Urinary bladder (tissue), 4 donors: ENCODE measurements at places on chromosomes 1 and 21.

- DNase-seq, result no peak
These were observed 22.2 kb downstream of the SGIP1 start for GRCh38 chr1:66556161-66556611.

- DNase-seq, result no peak
These were observed 21.6 kb upstream of the TEKT2 start for GRCh38 chr1:36062315-36062714.

- DNase-seq, result no peak
These were observed 132.2 kb downstream of the ADSS2 start for GRCh38 chr1:244319283-244320132.

- DNase-seq, result peak; percentile 29
These were observed 19.9 kb upstream of the EVI5 start for GRCh38 chr1:92804721-92805201.

DNA sequence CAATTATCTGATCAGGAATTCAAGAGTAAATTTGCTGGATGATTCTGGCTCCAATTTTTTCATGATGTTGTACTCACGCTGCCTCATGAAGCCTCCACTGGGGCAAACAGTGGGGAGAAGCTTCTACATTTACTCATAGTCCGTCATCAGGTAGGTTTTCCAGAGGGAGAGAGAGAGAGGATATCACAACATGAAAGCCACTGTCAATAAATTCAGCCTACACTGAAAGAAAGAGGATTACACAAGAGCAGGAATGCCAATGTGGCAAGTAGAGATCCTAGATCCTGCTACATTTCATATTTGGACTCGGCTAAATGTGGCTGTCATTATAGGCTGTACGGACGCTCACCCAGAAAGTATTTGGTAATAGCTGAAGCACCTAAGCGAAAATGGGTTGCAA lies 819.9 kb downstream of the BRINP3 start:
- no peak for DNase-seq

DNA sequence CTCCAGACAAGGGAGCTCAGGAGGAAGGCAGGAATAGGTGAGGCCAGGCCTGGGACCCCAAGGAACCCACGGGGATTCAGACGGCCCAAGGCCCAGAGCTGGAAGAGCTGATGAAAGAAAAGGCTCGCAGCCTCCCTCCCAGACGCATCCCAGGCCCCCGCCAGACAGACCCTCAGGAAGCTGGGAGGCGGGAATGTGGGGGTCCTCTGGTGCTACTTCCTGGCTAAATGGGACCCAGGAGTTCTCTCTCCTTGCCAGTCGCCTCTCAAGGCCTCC lies 430 bp downstream of the FBXO2 start:
- DNase-seq, result no peak

- DNase-seq, result no peak
These were observed 45.8 kb upstream of the DMRTB1 start for GRCh38 chr1:53413175-53414001.

DNA sequence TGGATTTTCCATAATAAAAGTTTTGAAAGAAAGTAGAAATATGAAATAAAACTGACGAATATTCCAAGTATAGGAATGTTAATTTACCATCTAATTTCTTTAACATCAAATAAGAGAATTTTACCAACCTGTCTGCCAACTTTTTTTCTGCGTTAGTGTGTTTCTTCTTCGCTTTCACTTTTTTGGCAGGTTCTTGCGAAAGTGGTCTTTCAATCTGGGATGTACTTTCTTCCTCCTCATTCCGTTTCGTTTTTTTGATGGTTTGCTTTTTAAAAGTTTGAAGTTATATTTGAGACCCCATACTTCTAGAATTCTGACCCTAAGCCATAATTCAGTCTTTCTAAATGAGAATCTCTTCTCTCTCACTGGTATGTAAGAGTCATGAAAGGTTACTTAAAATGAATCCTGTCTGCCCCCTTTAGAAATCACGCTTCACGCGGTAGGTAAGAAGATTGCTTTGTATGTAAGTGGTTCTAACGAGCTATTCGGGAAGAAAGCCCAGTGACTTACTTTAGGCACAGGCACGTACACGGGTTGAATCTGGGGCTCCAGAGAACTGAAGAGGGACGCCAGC lies 580 bp downstream of the RBM34 start:
- DNase-seq, result peak; percentile 25

- DNase-seq, result no peak
These were observed 332.3 kb upstream of the DPYD start for GRCh38 chr1:98253145-98253544.

- DNase-seq, result no peak
These were observed 21.0 kb upstream of the PIK3CD start for GRCh38 chr1:9630331-9631111.

DNA sequence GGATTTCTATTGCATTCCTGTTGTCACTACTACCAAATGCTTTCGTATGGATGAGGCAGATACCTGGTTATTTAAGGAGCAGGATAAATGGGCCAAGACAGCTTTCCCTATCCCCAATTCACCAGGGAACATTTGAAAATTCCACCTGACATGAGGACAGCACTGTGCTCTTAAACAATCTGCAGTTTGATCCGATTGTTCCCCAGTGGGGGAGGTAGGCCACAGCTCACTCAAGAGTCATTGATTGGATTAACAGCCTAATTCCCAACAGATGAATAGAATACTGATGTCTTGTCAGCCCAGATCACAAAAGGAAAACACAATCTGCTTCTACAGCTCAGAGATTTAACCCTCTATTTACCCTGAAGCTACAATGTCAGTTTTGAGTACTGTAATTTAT lies 123.9 kb downstream of the LHX4 start:
- no peak for DNase-seq

GRCh38 chr1:67019600-67020136 lies 34.3 kb downstream of the SLC35D1 start:
- peak; percentile 7 for DNase-seq

DNA sequence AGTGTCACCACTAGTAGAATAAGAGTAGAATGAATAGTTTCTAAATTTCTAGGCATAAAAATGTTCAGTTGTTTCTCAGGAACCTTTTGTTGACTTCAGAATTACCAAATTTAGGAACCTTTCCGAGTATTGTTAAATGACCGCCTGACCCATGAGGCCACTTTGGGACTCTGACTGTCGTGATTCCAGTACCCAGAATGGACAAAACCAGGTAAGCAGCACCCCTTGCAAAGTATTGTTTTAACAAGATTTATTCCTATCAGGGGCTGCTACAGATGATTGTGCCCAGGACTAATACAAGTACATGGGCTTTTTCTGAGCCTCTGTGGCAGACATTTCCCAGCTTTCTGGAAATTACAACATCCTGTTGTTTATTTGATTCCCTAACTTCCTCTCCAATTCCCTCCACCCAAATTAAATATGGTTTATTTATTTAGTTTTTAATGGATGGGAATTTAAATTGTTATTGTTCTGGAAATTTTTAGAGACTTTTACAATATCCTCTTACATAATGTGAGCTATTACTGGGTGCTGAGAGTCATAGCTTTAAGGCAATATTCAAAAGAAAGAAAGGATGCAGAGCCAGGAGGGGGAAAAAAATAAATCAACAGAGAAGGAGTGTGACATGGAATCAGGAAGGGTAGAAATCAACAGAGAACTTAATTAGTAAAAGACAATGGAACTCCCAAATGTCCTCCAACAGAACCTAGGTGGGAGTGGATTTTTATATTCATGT lies 37.4 kb upstream of the NTPCR start:
- no peak for DNase-seq

- no peak for DNase-seq
These were observed 55.0 kb downstream of the S1PR1 start for GRCh38 chr1:101291562-101292380.

- no peak for DNase-seq
These were observed 64.3 kb downstream of the OPTC start for GRCh38 chr1:203558064-203558760.

GRCh38 chr21:41851090-41851790 lies 27.9 kb downstream of the PRDM15 start:
- DNase-seq, result no peak

DNA sequence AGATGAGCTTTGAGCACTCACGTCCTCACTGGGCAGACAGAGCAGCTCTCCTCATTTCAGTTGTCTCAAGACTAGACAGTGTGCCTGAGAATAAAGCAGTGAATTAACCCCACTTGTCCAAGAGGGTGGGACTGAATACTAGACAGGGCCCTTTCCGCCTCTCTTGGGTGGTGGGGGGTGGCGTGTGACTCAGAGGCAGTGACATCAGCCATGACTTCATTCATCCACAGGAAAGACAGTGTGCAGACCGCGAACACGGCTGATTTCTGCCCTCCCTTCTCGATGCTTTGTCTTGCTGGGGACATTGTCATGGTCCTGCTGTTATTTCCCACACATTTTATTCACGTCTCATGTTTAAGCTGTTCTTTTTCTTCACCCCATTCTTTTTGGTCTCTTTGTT lies 64.9 kb downstream of the FGGY start:
- DNase-seq, result no peak

DNA sequence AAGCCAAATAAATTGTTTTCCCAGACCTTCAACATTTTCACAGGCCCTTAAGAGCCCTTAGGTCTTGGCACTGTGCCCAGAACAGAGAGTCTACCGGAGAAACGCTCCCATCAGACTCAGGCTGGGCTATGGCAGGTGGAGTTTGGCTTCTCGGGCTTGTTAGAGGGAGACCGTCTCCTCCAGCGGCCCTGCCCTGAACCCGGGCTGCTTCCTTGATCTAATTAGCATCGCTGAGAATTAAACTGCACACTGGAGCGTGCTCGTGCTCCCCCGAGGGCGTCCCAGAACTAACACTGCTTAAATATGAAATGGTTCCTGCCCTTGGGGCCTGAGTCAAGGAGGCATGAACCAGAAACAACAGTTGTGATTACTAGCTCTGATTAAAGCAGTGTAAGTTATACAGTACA lies 634.4 kb downstream of the MATN1 start:
- peak; percentile 51 for DNase-seq

GRCh38 chr21:21907271-21907670 lies 909.1 kb downstream of the NCAM2 start:
- DNase-seq, result no peak

GRCh38 chr21:42735944-42736343 lies 82.5 kb downstream of the PDE9A start:
- no peak for DNase-seq

DNA sequence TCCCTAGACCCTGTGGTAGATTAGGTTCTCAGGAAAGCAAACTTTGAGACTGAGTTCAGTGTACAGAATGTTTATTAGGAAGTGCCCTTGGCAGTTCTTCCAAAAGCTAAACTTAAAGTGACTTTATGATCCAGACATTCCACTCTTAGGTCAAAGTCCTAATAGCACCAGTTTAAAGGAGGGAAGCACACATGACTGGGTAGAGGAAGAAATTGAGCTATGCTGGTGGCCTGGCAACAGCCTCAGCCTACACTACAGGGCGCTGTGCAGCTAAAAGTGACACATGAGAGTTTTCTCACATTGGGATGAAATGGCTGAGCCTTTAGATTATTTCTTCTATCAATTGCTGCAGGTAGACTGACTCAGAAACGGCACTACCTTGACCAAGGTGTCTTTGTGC lies 280.4 kb downstream of the BRINP2 start:
- no peak for DNase-seq

GRCh38 chr1:109255097-109255651 lies 5.8 kb downstream of the CELSR2 start:
- no peak for DNase-seq

GRCh38 chr1:111906816-111907215 lies 82.7 kb downstream of the KCND3 start:
- no peak for DNase-seq

GRCh38 chr1:97660431-97661105 lies 260.3 kb downstream of the DPYD start:
- DNase-seq, result no peak

- no peak for DNase-seq
These were observed 11.3 kb downstream of the SLC25A24 start for GRCh38 chr1:108188801-108189200.

GRCh38 chr1:84836145-84836544 lies 56.9 kb downstream of the LPAR3 start:
- no peak for DNase-seq

DNA sequence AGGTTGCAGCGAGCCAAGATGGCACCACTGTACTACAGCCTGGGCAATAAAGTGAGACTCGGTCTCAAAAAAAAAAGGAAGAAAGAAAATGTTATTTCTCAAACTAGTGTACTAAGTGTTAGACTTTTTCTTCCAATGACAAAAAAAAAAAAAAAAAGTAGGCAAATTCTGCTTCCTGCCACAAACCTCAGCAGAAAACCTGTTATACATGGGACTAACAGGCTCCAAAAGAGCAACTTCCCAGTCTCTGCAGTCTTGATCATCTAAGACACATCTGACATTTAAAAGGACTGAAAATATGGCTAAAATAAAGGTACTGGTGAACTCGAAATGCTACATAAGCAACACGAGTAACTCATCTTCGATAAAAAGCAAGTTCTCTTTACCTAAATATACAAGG lies 59.6 kb downstream of the HSF2BP start:
- no peak for DNase-seq

GRCh38 chr1:163056831-163057230 lies 12.3 kb upstream of the RGS4 start:
- no peak for DNase-seq

DNA sequence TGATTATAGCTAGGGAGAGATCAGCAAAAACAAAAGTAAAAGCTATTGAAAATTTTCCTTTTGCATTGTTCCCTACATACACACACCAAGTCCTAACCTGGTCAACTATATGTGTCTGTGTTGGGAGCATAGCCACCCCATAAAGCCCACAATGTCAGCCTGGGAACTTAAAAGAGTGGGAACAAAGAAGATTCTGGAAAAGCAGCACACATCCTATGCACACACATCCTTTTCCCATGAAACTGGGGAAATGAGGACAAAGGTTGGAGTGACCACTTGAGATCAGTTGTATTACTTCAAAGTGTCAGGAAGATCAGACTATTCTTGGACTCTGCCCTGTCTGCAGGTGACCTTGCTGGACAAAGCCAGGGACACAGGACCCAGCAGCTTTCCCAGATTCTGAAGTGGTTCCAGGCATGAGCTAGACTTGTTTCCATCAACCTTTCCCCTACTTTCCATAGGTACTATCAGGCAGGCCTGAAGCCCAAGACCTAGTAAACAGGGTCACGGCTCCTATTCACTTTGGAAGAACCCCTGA lies 15.9 kb downstream of the TXNIP start:
- no peak for DNase-seq

- no peak for DNase-seq
These were observed 87.9 kb upstream of the LYST start for GRCh38 chr1:235954306-235955283.

DNA sequence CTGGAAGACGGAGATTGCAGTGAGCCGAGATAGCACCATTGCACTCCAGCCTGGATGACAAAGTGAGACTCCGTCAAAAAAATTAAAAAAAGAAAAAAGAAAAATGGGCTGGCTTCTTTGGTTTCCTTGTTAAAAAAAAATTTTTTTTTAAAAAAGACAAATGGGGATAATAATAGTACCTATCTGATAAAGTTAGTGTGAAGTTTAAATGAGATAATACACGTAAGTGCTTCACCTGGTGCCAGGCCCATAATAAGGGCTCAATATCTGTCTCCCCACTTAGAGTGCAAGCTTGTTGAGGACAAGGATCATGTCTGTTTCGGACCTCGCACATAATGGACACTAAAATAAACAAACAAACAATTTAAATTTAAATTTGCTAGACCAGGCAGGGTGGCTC lies 30.0 kb upstream of the HTR1D start:
- no peak for DNase-seq
